ENCODE measurements at places on chromosomes 3 and 15.

DNA sequence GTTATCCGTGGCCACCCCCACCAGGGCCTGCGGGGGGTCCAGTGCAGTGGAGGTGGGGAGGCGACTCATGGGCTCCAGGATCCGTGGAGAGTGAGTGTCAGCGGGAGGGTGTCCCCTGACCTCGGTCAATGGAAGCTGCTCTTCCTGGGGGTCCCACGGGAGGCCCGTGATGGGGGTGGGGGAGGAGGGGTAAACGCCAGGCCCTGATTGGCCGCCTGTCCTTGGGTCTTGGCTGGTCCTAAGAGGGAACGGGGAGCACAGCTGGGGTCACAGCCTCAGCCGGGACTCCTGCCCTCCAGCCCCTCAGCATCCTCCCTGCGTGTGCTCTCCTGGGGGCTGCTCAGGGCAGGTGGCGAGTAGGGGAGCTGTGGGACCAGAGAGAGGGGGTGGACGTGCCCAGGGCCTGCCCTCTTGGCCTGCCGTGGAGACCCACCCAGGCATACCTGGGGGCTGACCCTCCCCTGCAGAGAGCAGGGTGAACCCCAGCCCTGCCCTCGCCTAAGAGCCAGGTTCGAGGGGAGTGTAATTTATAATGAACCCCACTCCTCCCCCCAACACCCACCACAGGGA lies 184.6 kb downstream of the GOLGA6L6 start:
- DNase-seq = no peak

DNA sequence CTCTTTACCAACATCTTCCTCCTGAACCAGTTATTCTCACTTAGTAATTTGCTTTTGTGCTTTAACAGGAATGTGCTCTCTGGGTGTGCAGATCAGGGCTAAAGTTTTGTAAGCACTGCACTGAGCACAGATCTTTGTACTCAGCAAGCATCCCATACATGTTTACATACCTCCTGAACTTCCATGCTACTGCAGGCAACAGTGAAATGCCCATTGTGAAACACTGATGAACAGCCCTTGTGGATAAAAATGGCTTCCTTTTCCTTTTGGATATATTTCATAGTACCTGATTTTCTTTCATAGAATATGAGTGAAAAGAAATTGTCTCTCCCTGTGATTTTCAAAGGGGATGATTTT lies 855.9 kb downstream of the MCTP2 start:
- DNase-seq = no peak

DNA sequence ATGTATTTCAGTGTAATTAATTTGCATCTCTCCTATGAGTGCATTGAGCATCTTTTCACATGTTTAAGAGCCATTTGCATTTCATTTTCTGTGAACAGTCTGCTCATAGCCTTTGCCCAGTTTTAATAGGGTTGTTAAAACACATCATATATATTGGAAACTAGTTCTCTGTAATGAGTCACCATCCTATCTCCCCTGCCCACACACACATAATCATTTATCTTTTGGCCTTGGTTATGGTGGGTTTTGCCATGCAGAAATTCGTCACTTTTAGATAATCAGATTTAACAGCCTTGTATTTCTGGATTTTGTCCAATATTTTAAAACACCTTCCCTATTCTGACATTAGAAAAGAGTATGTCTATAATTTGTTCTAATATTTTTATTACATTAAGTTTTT lies 11.9 kb upstream of the CHRM5 start:
- no peak for DNase-seq

DNA sequence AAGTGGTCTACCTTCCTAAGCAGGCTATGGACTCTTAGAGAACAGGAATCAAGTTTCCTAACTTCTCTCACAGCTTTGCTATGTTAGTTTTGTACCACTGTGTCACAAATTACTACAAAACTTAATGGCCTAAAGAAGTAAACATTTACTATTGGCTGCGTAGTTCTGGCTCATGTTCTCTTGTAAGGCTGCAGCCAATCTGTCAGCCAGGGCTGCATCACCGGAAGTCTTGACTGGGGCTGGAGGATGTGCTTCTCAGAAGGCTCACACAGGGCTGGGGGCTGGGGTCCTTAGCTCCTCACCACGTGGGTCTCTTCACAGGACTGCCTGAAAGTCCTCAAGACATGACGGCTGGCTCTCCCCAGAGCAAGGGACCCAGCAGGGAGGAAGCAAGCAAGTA lies 15.5 kb downstream of the STIMATE start:
- no peak for DNase-seq

GRCh38 chr3:153215966-153216365 lies 53.9 kb downstream of the RAP2B start:
- DNase-seq = no peak

DNA sequence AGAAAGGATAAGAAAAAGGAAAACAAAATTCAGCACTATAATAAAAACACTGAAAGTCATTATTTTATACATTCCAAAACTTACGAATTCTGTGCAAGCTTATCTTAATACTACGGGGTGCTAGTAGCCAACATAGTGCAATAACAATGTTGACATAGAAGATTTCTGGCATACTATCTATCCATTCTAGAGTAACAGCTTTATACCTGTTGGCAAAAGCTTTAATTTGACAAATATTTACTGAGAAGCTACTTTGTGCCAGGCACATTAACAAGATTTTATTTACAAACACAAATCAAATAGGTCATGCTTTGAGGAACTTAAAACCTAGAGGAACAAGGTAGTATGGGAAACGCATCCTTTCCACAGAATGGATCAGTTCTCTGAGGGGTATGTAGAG lies 1.1 kb downstream of the ACKR4 start:
- DNase-seq = no peak

DNA sequence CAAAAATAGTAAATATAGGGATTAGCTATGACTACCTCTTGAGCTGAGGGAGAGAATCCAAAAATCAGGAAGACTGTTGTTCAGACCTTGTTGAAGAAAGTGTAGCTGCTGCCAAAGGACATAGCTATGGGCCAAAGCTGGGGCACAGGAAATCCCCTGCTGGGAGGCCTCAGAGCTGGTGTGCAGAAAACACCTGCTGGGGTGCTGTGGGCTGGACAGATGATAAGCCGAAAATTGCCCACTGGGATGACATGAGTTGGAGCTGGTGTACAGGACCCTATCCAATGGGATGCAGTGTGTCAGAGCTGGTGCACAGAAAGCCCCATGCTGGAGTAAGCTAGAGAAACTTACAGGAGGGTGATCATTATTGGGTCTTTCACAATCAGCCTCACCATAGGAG lies 121.9 kb downstream of the NEO1 start:
- DNase-seq = no peak

- no peak for DNase-seq
Measured at GRCh38 chr15:92189166-92189565, 204.5 kb upstream of the ST8SIA2 start.

DNA sequence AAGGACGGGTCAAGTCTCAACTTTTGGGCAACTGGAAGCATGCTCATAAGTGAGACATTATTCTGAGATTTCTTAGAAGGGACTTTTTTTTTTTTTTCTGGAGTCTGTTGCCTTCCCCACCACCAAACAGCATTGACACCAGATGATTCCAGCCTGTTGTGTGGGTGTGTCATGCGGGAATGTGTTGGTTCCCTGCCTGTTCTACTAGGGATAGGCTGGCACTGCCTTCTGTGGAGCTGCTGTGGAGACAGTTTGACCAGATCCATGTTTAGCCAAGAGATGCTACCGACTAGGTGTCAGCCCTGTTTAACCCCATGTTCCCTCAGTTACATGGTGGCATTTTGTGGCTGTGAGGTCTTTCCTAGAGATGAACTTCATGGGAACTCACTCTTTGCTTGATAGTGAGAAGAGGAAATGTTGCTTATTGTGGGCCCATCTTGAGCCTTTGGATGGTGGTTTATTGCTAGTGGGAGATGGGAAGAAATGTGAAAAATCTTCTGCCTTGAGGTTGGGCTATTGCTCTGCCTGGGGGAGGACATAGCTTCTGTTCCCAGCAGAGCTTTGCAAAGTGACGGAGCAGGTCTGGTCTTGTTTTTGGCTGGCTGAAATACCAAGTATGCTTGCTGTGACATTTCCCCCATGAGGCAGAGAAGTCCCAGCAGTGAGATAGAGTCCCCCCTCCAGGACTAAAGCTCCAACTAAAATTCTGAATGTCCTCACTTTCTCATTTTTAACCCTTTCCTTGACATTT lies 31.3 kb downstream of the TRAK1 start:
- DNase-seq = no peak

- DNase-seq = no peak
Measured at GRCh38 chr15:35522061-35522460, 23.9 kb downstream of the DPH6 start.

- no peak for DNase-seq
Measured at GRCh38 chr15:47812470-47812999, 95.2 kb downstream of the SEMA6D start.

GRCh38 chr3:46882377-46883053 lies 5.0 kb downstream of the PTH1R start:
- no peak for DNase-seq

DNA sequence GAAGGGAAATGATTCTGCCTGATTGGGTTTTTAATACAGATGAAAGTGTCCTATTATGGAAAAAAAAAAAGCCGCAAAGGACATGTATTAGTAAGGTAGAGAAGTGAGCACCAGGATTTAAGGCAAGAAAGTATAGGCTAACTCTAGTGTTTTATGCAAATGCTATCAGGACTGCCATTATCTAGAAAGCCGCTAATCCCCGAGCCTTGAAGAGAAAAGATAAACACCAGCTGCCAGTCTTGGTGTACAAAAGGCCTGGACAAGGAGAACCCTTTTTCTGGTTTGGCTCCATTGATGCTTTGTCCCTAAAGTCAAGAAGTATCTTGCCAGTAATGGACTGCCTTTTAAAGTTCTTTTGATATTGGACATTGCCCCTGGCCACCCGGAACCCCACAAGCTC lies 8.6 kb upstream of the TRIM59 start:
- no peak for DNase-seq

DNA sequence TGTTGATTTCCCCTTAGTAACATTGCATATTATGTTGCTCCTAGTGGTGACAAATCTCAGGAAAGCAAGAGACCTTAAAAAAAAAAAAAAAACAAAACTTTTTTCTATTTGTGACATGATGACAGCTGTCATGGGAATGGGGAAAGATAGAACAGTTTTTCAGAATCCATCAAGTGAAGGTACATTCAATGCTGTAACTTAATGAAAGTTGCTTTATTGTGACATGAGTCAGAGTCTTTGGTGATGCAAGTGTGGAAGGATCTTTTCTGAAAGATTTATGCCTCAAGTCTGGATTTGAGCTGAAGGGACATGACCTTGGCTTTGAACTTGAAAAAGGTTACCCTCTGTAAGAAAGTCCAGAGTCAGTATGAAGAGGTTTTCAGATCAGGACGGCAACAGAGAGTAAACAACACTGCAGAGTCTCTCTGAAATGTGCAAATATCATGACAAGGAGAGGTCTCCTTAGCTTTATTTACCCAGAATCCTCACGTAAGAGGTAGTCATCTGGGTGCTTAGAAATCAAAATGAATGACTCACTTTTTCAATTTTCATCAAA lies 424.7 kb downstream of the CNTN4 start:
- no peak for DNase-seq
